ENCODE measurements at places on chromosomes 2 and 18.

DNA sequence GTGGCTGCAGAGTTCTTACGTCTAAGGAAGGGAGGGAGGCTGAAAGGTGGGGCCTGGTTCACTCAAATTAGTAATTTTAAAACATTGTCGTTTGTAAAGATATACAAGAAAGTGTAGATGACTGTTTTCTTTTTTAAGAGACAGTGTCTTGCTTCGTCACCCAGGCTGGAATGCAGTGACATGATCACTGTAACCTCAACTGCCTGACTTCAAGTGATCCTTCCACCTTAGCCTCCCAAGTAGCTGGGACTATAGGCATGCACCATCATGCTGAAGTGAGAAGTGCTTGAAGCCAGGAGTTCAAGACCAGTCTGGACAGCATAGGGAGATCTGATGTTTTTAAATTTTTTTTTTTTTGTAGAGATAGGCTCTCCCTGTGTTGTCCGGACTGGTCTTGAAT lies 52.9 kb downstream of the HNRNPLL start:
- no peak for DNase-seq

- no peak for DNase-seq
Measured at GRCh38 chr2:86055314-86055713, 50.4 kb downstream of the POLR1A start.

- DNase-seq: no peak
Measured at GRCh38 chr2:128770143-128771085, 451.7 kb upstream of the HS6ST1 start.

- DNase-seq: no peak
Measured at GRCh38 chr18:9417073-9417851, 58.1 kb upstream of the RALBP1 start.

DNA sequence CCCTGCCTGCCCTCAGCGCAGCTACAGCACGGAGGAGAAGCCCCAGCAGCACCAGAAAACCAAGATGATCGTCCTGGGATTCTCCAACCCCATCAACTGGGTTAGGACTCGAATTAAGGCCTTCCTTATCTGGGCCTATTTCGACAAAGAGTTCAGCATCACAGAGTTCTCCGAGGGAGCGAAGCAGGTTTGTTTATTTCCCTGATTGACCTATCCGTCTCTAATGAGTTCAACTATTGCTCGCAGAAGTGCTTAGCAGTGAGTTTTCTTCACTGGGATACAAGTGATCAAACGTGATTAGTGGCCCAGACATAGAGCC lies 639 bp downstream of the MAIP1 start:
- no peak for DNase-seq

DNA sequence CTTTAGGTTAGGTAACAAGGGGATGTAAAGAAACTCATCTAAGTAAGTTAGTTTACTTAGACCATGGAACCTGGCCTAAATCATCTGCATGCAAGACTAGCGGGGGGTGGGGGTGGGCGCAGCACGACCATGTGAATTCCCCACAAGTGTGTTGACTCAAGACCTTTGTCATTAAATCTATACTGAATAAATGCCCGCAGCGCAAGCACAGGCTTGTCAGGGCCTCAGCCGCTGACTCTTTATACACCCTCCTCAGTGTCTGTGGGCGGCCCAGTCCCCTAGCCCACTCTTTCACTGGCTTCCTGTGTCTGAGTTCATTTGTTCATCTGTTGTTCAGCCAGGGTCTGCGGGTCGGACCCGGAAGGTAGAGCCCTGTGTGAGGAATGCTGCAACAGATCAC lies 17.8 kb downstream of the MAP3K2 start:
- DNase-seq: no peak

DNA sequence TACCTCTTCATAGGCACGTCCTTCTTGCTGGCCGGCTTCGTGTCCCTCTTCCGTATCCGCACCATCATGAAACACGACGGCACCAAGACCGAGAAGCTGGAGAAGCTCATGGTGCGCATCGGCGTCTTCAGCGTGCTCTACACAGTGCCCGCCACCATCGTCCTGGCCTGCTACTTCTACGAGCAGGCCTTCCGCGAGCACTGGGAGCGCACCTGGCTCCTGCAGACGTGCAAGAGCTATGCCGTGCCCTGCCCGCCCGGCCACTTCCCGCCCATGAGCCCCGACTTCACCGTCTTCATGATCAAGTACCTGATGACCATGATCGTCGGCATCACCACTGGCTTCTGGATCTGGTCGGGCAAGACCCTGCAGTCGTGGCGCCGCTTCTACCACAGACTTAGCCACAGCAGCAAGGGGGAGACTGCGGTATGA lies 2.3 kb downstream of the FZD7 start:
- DNase-seq: no peak

DNA sequence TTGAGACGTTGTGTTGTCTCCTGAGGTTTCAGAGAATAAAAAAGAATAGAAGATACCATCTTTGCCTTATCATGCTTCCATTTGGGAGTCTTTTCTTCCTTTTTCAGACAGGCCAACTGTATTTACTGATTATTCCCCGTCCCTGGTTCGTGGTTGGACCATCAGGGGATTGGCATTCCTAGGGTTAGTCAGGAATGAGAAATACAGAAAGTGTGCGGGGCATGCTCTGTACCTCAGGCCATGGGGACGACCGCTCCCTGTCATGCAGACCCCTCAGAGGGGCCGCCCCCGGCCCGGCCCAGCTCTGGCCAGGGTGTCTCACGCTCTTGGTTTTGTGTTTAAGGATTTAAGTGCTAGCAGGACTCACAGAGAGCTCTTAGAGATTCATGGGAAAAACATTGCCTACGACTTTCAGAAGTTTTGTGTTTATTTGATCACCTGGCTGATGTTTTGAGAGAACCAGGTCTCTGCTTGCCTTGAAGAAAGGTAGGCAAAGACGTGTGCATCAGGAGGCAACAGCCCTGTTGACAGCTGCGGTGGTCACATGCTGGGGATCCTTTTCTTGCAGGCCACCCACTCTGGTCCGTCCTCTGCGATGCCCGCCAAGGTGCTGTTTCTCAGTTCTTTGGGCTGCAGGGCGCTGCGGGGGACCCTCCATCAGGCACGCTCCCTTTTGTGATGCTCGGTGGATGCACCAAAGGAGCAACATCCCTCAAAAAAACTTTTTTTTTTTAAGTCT lies 317.8 kb downstream of the AGAP1 start:
- no peak for DNase-seq

DNA sequence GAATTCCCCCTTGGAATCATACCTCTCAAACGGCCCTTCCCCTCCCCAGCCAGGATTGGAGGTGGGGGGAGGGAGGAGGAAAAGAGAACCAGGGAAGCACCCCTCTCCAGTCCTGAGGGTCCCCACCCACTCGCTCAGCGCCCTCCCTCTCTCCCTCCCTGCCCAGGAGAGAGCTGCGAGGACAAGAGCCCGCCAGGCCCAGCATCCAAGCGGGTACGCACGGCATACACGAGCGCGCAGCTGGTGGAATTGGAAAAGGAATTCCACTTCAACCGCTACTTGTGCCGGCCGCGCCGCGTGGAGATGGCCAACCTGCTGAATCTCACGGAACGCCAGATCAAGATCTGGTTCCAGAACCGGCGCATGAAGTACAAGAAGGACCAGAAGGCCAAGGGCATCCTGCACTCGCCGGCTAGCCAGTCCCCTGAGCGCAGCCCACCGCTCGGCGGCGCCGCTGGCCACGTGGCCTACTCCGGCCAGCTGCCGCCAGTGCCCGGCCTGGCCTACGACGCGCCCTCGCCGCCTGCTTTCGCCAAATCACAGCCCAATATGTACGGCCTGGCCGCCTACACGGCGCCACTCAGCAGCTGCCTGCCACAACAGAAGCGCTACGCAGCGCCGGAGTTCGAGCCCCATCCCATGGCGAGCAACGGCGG lies 14.4 kb downstream of the HOXD3 start:
- no peak for DNase-seq

DNA sequence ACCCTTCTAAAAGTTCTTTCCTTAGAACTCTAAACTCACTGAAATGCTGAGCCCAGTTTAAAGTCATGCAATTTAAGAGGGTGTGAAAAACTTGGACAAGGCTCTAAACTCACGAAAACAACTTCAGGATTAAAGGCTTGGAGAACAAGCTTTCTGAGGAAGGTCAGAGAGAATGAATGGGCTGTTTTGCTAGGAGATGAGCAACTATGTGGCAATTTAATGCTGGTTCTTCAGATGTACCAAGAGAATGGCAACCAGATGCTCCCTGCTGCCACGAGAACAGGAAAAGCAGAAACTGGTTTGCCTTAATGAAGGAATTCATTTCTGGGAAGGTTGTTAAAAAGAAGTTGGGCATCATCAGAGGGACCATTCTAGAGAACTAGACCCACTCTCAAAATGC lies 77.8 kb upstream of the PMAIP1 start:
- no peak for DNase-seq

GRCh38 chr2:237665713-237666143 lies 38.3 kb downstream of the LRRFIP1 start:
- DNase-seq: no peak

GRCh38 chr2:10759151-10759714 lies 37.8 kb downstream of the ATP6V1C2 start:
- DNase-seq: no peak

DNA sequence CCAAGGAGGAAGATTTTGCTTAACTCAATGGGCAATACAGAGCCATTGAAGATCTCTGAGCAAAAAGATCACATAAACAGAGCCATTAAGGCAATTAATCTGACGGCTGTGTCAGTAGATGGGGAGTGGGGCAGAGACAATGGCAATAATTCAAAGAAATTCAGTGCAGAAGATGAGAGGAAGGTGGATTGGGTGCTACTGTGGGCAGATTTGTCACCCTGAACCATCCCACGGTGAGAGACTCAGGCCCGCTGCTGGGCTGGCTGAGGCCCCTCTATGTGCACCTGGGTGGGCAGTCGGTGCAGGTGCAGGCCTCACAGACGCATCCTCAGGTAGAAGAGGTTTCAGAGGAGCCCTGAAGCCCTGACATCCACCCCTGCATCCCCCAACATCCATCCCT lies 458.6 kb downstream of the EIPR1 start:
- DNase-seq: no peak

DNA sequence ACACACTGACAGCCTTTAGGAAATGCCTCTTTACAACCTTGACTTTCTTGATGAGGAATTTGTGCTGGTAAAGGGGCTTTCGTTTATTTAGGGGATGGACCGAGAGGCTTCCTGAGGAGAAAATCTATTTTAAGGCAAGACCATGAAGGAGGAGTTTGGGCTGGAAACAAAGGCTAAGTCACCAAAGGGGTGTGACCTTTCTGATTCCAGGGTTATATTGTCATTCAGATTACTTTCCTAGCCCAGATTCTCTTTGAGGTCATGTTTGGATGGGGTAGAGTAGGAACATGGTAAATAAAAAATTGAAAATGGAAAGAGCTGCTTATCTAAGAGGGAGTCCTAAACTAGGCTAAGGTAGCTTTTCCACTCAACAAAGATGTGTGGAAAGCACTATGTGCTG lies 77.1 kb upstream of the UGP2 start:
- no peak for DNase-seq

DNA sequence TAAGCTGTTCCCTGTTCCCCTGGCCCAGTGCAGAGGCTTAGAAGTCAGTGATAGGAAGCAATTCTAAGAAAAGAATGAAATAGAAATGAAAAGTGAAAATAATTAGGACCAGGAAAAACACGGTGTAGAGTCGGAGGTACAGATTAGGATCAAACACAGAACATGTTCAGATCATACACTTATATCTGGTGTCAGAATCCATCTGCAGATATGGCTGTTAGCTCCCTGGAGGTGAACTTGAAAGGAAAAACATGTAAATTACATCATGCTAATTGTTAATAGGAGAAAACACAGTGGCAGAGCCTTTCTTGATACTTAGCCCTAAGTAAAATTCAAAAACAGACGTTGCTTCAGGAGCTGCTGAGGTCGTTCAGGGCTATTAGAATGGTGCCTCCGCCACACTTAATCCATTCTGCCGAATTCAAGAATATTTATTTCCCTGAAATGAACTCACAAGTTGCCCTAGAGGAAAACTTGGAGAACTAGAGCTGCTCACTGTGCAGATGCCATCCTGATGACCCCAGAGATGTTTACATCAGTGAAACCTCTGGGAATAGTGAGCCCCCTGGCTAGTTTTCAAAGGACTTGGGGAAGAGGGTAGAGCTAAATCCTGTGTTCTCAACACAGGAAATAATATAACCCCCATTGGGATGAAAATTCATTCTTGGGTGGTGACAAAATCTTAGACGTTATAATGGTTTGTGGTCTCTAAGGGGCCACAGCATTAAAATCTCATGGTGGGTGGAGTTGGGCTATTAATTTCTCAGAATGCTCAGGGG lies 27.5 kb downstream of the LPIN1 start:
- DNase-seq: no peak

GRCh38 chr18:37922162-37922561 lies 356.6 kb upstream of the CELF4 start:
- DNase-seq: no peak

GRCh38 chr2:41900101-41900577 lies 147.7 kb upstream of the PKDCC start:
- DNase-seq: no peak

DNA sequence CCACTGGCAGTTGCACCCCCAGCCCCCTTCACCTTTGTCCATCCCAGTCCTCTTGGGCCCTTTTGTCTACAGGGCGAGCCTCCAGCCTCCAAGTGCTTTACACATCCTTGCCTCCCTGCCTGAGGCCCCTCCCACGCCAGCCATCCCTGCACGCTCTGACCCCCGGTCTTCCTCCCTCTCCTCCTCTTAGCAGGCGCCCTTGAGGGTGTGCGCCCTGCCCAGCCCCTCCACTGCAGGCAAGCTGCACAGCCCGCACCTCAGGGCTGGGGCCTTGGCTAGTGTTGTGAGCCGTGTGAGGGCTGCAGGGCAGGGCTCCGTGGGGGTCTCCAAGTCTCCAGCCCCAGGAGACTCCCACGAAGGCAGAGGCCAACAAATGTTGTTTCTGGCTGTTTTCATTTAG lies 6.9 kb downstream of the BOK start:
- no peak for DNase-seq

DNA sequence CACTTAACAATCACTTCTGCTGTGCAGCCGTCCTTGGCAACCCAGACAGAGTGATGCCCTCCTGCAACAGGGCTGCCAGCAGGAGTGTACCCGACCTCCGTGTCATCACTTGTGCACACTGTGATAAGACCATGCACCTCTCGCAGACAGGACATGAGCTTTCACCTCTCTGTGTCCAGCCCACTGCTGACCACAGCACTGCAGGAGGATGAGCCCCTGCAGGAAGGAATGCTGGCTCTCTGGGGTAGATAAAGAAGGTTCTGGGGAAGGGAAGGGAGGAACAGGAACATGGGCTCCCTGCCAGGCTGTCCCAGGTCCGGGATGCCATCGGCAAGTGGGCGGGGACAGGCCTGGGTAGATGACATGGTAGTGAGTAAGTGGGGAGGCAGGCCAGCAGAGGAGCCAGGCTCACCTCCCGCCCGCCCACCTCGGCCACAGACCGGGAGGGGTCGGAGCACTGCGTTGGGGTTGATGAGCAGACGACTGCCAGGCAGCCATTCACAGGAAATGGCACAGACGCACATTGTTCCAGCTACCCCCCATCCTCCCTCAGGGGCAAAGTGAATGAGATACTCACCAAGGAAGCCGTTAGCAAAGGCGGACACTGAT lies 18.6 kb upstream of the COL6A3 start:
- DNase-seq: peak; percentile 73

DNA sequence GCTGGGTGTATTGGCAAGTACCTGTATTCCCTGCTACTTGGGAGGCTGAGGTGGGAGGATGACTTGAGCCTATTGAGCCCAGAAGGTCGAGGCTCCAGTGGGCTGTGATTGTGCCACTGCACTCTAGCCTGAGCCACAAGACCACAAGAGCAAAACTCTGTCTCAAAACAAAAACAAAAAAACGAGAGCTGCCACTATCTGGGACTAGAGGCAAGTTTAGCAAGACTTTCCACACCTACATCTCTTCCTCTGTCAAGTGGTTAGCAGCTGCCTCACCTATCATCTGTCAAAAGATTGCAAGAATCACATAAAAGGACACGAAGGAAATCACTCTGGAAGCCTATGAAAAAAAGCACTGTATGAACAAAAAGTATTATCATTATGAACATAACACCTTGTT lies 55.2 kb upstream of the RIOK3 start:
- no peak for DNase-seq

Measured in stimulated activated CD4-positive, alpha-beta T cell treated with anti-CD3 and anti-CD28 coated beads, TNF-alpha, amount 100 ng/mL, for 1 hour (primary cell).